ENCODE measurements at places on chromosomes 3 and 15. TPM values are rescaled to one million over a fixed set of nuclear protein-coding genes. Genes with fewer than 3 reads are reported as not detected.

GRCh38 chr3:186786922-186787321 lies 3.5 kb downstream of the EIF4A2 start:
- H3K4me1 ChIP-seq, result no peaks in the 10 kb centered on the region
- H3K27me3 ChIP-seq, result no peaks in the 10 kb centered on the region
- H3K27ac ChIP-seq, result no peak overlapping the region
- DNase-seq, result no peak
- H3K4me3 ChIP-seq, result no peak overlapping the region
- H3K36me3 ChIP-seq, result no peaks in the 10 kb centered on the region

DNA sequence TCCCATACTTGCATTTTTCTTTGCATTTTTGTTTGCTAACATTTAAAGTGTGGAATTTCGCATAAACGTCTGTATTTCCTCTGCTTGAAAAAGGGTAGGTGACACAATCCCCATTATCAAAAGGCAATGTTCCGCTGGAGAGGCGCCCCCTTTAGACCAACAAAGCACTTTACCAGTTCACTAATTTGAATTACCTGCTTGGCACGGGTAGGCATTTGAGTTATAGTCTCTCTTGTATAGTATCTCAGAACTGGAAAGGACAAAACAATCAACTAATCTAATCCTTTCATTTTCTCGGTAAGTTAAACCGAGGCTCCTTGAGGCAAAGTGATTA lies 775 bp upstream of the CCDC39 start:
- no peak for DNase-seq
- peak overlapping the region; percentile 58 for H3K4me3 ChIP-seq
- H3K36me3 ChIP-seq, result no peaks in the 10 kb centered on the region
- no peak overlapping the region for H3K27ac ChIP-seq
- no peaks in the 10 kb centered on the region for H3K4me1 ChIP-seq
- no peaks in the 10 kb centered on the region for H3K27me3 ChIP-seq

The IL20RB gene
- 2.6 TPM for total RNA-seq

DNA sequence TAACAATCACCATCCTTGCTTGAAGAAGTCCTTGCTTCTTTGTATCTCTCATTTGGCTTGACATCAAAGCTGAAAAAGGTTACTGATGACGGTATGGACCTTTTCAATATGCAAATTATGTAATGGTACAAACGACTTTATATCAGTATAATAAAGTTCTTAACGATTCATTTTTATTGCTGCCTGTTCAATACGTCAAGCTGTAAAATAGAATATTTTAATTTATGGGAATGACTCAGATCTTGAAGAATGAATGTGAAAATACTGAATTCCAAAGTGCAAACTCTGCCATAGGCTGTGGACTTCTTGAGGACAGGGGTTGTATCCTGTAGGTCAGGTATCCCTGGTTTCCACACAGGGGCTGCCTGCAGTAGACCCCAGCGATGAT lies 156.2 kb downstream of the PLCL2 start:
- no peaks in the 10 kb centered on the region for H3K4me1 ChIP-seq
- DNase-seq, result no peak
- no peaks in the 10 kb centered on the region for H3K36me3 ChIP-seq
- H3K4me3 ChIP-seq, result no peak overlapping the region

DNA sequence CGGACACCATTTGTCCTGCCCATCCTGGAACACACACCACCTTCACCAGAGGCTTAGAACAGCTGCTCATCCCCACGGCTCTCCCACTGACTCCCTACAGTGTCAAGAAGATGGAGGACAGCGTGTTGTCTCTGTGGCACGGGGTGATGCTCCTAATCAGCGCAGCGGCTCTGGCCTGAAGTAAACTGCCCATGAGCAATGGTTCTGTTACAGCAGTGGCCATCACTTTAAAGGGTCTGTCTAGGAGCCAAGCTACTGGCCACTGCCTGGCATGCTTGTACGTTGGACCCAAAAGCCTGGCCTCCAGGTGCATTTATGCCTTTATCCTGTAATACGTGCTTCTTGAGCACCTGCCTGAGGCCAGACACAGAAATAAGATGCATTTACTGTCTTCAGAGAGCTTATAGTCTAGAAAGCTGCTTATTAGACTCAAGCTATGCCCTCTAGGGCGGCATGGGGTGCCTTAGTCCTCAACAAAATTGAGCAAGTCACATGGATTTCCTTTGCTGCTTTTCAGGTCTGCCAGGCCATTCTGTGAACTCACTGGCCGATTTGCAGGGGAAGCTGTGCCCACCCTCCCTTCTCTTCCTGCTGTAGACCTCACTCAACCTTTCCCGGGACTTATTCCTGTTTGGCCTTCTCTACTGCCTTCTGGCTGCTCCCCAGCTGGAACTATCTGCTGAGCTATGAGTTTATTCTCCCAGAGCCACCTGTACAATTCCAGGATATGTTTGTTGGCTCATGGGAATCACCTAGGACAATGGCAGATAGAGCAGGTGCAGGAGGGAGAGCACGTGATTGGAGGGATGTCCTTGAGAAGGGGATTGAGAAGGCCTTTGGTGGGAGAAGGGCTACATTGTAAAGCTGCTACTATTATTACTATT lies 51.9 kb downstream of the STARD5 start:
- no peaks in the 10 kb centered on the region for H3K36me3 ChIP-seq
- H3K4me1 ChIP-seq, result no peaks in the 10 kb centered on the region
- no peaks in the 10 kb centered on the region for H3K27me3 ChIP-seq
- no peak for DNase-seq

DNA sequence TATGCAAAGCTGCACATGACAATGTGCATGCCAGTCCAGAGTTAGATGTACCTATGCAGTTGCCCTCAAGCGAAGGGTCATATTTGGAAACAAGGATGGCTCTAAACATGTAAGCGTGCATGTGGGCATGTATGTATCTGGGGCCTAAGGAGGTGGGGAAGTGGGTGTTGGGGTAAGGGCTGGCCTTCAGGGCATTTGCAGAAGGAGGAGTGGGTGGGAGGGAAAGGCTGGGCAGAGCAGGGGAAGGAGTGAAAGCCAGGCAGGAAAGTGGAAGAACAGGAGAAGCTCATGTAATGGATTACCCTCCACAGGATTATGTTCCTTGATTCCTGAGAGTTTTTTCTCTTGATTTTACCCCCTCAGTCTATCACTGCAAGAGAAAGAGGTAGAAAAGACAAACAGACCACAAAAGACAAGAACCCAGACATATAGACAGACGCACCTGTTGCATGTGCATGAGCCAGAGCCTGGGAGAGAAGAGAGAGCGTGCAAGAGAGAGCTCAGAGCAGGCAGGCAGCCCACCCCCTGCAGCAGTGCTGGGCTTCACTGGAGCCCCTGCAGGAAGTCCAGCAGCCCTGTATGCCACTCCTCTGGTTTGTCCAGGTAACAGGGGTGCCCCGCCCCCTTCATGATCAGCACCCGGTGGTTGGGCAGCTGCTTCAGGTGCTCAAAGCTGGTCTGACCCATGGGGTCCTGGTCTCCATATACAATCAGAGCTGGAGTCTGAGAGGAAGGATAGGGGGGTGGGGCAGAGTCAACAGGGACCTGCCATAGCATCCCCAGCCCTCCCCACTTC lies 1.8 kb upstream of the PCBP4 start:
- DNase-seq, result no peak
- no peaks in the 10 kb centered on the region for H3K36me3 ChIP-seq
- no peak overlapping the region for H3K27ac ChIP-seq
- peaks cover 16% of the 10 kb centered on the region for H3K4me1 ChIP-seq
- no peak overlapping the region for H3K4me3 ChIP-seq

The SCN11A gene
- not detected for total RNA-seq
